ENCODE measurements at places on chromosomes 5 and 9.
A peak's percentile ranks its signal among the peaks of the same experiment; 100 is the strongest.

DNA sequence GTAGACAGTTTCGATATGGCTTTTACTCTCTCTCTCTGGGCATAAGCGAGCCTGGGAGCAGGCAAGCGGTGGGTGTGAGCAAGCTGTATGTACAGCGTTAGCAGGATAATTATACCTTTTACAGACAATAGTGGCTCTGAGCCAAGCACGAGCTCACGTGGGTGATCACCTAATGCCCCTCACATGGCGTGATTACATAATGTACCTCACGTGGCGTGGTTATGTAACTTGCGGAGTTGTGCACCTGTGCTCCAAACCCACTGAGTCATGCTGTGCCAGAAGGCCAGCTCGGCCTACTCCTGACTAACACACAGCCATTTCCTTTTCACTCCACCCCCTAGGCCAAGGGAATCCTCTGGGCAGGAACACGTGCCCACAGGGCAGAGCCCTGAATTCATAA lies 797.2 kb downstream of the EFNA5 start:
- DNase-seq: no peak

DNA sequence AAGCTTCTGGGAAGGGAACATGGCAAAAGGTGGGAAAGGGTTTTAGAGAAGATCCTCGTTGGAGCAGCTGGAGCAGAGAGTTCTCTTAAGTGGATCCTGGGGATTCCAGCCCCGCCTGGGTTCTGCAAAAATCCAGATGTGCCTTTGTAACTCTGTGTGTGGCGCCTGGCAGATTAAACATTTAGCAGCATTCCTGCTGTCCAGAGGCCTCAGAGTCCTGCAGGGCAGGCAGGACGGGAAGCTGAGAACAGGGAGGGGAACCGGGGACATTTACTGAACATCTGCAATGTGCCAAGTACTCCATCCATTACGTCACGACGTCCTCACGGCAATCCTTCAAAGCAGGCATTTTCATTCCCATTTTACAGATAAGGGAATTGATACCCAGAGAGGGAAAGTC lies 6.0 kb downstream of the EIF4E1B start:
- DNase-seq: no peak

- DNase-seq: no peak
These were observed 412.9 kb downstream of the CHSY3 start for GRCh38 chr5:130316971-130317680.

GRCh38 chr9:120071760-120072159 lies 508.2 kb downstream of the CDK5RAP2 start:
- no peak for DNase-seq

- no peak for DNase-seq
These were observed 1.6 kb upstream of the SUB1 start for GRCh38 chr5:32583582-32584232.

DNA sequence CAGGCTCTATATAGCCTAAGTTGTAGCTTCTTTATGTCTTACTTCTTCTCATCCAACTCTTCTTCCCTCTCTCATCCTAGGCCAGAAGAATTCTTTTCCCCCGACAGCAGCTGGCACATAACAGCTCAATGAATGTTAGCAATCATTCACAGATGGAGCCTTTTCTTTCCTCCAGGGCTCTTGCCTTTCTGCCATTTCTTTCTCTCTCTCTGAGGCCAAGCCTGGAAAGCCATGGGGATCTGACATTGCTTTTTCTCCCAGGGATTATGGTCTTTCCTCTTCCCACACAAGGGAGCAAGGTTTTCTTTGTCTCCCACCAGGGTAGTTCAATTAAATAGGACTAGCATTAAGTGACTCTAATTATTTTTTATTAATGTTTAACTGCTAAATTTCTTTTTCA lies 20.5 kb downstream of the SMIM15 start:
- no peak for DNase-seq

DNA sequence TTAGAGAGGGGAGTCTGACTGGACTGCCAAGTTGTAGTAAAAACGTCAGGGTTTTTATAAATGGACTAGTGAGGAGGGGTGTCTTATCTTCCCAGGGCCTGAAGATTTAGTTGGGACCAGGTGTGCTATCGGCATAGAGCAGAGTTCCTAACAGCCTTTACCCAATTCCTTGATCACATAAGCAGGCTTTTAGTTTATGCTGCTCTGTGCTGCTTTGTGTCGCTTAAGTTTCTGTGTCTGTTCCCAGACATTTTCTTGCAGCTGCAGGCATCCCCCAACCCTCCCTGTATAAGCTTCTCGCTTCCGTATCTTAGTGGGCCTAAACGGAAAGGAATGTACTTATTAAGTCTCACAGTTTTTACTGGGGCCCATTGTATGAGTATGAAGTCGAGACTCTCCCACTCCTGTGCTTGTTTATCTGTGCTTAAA lies 2.6 kb upstream of the SMC5 start:
- no peak for DNase-seq

GRCh38 chr5:133247151-133247709 lies 195.4 kb downstream of the HSPA4 start:
- DNase-seq: no peak

- DNase-seq: no peak
These were observed 107.7 kb downstream of the SEMA6A start for GRCh38 chr5:116466727-116467464.

DNA sequence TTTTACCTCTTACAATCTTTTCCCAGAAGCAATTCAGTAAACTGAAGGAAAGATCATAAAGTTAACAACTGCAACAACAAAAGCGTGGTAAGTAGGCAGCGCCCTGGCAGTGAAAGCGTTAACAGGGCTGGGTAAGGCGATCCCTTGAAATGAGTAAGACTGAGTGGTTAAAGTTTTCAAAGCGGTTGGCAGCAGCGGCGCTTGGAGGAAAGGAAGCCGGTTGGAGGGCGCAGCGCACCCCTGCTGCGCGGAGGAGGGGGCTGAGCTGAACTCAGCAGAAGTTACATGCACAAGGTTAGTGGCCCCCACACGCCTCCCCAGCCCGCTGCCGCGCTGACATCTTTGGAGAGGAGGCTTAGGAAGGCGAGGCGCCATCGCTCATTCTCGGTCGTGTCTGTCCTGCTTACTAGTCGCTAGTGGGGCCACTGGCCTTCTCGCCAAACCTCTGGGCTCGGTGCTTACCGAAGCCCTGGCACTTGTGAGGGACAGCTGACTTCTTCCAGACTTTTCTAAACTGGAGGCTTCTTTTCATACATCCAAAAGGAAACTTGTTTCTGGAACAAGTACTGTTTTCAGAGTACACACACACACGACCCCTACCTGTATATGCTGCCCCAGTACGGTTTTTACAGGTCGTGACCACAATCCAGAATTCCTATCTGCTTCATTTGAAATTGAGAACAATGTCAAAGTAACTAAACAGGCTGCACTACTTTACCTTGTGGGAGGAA lies at the start of gene SH3RF2:
TSS of gene SH3RF2 (plus strand) at position 178 of the 731 bp plus-strand sequence. CDS start 1,351 bp downstream, outside the sequence.
- DNase-seq: no peak

GRCh38 chr9:70641031-70641430 lies 226.6 kb upstream of the KLF9 start:
- DNase-seq: no peak

GRCh38 chr9:89036891-89037290 lies 45.6 kb downstream of the S1PR3 start:
- no peak for DNase-seq

DNA sequence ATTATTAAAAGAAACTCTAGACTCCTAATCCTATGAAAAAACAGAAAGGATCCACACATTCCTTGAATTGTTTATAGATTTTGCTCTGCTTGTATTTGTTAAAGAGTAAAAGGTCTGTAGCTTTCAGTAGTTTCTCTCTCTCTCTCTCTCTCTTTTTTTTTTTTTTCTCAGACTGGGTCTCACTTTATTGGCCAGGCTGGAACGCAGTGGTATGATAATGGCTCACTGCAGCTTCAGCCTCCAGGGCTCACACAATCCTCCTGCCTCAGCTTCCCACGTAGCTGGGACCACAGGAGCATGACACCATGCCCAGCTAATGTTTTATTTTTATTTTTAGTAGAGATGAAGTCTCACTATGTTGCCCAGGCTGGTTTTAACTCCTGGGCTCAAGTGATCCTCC lies 9.3 kb downstream of the UGT3A2 start:
- DNase-seq: no peak

DNA sequence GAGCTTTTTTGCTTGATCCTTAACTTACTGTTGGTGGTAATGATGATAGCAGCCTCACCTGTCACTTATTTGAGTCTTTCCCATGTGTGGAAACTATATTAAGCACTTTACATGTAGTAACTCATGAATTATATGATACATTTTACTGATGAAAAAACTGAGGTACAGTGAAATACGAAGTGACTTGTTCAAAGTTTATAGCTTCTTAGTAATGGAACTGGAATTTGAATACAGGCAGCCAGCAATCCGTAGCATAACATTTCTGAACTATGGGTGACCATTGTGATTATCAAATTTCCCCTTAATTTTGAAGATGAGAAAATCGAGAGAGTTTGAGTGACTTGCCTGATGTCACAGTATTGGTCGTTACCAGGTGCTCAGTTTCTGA lies 17.3 kb downstream of the SCAMP1 start:
- DNase-seq: no peak

GRCh38 chr5:150636391-150637244 lies 3.8 kb upstream of the SYNPO start:
- DNase-seq: no peak

DNA sequence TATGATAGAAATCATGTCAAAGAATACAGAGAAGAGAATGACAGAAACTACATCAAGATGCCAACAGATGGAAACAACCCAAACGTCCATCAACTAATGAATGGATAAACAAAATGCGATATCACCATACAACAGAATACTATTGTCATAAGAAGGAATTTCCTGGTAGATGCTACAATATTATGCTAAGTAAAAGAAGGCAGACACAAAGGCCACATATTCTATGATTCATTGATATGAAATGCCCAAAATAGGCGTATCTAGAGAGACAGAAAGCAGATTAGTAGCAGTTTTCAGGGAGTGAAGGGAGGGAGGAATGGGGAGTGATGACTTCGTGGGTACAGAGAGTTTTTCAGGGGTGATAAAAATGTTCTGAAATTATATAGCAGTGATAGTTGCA lies 58.3 kb upstream of the AKNA start:
- DNase-seq: no peak

DNA sequence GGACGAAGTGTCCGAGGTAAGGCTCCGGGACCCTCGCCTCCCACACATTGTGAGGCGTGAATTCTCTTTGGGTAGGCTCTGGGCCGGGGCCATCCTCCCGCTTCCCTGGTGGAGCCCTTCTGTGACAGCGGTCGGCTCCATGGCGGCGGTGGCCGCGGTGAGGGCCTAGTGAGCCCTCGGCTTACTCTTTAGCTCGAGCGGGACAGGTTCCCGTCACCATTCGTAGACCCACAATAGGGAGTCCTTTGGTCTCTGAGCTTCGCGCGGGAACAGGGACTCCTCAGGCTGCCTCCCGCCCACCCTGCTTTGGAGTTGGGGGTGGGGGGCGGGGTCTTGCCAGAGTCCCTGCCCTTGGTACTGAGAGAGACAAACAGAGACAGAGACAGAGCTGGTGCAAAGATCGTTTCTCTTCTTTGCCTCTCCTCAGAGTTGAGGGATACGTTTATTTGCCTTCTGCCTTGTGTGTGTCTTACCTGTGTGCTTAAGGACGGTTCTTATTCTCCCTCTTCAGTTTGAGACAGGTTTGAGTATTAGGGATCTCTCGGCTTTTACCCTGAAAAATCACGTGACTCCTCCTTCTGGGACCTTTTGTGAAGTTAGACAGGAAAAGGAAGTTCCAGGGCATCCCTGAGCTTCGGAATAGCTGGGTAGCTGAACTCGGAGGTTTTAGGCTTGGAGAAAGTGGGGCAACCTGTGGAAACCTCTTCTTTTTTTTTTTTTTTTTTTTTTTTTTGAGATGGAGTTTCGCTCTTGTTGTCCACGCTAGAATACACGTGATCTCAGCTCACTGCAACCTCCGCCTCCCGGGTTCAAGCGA lies 833 bp downstream of the ANKHD1 start:
- DNase-seq: peak; percentile 1

DNA sequence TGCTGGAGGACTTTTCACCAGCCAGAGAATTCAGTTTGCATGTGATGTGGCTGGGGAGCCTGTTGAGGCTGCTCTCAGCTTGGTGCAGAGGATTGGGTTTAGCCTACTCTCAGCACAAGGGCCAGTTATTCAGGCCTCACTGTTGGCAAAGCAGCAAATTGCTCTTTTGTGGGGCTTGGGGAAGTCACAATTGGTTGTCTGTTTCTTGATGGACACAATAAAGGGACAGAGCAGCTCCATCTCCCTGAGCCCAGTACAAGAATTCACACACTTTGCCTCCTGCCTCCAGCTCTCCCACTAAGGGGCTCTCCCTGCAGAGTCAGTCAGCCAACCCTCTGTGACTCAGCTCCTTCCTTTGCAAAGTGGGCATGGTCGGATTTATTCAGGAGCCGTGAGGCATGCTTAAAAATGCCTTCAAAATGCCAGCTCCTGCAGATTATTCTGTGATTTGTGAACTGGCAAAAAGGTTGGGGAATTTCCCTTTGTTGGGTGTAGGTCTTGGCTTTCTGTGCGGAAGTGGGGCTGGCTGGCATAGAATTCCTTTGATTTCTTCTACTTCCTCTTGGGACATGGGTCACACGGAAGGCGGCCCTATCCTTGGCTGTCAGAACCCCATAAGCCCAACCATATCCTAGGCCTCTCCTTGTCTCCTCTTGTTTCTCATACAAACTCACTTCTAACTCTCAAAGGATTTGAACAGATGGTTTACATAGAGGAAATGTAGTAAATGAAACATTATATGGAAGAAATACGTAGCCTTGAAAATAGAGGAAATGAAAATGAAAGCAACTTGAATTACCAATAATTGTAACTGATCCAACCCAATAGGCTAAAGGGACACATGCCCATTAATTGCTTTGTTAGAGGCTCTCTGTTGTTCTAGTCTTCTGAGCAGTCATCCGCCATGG lies 118.7 kb upstream of the CD180 start:
- DNase-seq: no peak

DNA sequence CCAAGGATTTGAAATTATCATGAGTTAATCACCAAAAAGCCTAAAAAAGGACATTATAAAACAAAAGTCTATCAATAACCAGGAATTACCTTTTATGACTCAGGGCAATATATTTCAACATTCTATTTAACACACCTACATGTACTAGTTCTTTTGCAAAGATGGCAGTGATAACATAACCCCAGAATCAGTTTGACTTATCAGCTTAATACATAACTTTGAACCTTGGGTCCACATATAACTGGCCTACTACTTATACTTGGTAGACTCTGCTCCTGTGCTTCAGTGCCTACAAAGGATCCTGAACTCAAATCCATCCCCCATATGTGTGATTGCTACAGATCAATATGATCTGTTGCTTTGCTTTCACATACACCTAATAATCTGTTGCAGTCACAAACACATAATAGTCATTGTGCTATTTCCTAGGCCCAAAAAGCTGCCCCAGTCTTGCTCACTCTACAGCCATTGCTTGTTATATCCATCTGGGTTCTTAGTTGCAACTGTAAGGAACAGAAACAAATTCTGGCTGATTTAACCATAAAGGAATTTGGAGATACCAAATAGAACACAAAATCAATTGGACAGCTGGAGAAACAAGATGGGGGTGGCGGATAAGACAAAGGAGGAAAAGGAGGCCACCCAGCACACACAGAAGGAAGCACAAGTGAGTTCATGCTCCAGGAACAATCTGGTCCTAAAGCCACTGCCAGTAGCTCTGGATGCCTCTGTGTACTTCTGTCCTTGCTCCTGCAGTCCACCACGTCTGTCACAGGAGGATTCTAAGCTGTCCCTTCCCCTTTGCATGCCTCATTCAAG lies 25.5 kb downstream of the DEPDC1B start:
- no peak for DNase-seq

GRCh38 chr9:109117856-109118807 lies 1.6 kb downstream of the TMEM245 start:
- DNase-seq: peak; percentile 21
